ENCODE measurements at places on chromosomes 16 and 17.
A peak's percentile ranks its signal among the peaks of the same experiment; 100 is the strongest.

DNA sequence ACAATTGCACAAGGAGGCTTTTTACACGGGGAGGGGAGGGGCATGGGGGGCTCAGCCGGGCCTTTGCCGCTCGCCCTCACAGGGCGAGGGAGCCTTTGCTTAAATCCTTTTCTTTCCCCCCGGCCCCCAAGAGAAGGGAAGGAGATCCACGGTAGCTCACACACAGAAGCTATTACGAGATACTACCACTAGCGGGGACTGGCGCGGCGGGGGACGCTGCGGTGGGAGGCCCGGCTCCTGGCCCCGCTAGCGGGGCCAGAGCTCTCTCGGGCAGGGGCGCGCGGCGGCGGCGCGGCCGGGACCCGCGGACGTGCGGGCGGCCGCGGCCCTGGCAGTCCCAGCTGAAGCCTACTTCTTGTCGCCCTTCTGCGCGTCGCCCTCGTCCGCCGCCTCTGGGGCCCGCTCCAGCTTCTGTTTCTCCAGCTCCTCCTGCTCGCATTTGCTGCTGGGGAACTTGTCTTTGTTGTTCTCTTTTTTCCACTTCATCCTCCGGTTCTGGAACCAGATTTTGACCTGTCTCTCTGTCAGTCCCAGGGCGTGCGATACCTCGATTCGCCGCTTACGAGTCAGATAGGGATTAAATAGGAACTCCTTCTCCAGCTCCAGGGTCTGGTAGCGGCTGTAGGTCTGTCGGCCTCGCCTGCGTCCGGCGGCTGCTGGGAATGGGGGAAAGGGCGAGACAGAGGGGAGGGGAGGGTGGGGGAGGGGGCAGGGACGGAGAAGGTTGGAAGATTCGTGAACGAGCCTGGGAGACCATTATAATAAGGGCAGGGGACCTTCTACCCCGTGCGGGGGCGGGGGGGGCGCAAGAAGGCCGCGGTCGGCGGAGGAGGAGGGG is 2.0 kb downstream of the HOXB8 start:
- DNase-seq: no peak

GRCh38 chr17:22337467-22337866 is 645.1 kb downstream of the KCNJ18 start:
- no peak for DNase-seq

DNA sequence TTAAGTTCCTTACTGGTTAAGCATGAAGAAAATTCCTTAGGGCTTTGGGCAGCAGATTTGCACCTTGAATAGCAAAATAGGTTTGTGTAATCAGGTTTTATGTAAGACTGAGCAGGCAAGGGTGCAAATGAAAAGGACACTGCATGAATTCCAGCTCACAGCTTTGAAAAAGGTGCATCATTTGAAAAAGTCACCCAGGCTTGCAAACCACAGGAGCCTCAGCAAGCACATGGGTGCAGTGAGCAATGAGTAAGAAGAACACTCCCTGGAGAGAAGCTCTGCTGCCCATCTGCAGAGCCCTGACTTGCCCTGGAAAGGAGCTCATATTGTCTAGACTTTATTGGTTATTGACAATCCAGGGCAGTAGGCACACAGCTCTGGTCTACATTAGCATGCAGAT is 165.6 kb upstream of the KCNJ16 start:
- peak; percentile 87 for DNase-seq

GRCh38 chr17:3851461-3852100 is 5.5 kb upstream of the NCBP3 start:
- DNase-seq: no peak

GRCh38 chr16:1309888-1310831 is 724 bp downstream of the UBE2I start:
- peak; percentile 71 for DNase-seq
